ENCODE measurements at places on chromosomes 7 and 10. TPM values are rescaled to one million over a fixed set of nuclear protein-coding genes. Genes with fewer than 3 reads are reported as not detected.

- H3K27ac ChIP-seq = no peak overlapping the region
- DNase-seq = no peak
- peaks cover 4% of the 10 kb centered on the region for H3K36me3 ChIP-seq
- H3K4me1 ChIP-seq = no peaks in the 10 kb centered on the region
Measured at GRCh38 chr7:154853727-154854095, 149.2 kb downstream of the PAXIP1 start.

The COL28A1 gene
- total RNA-seq = 9.9 TPM

The CALML3 gene
- total RNA-seq = not detected

The CYP3A5 gene
- 2.2 TPM for total RNA-seq

The DRGX gene
- total RNA-seq = not detected

GRCh38 chr10:126499744-126500143 is 111.5 kb upstream of the ADAM12 start:
- H3K36me3 ChIP-seq = no peaks in the 10 kb centered on the region
- no peak overlapping the region for H3K4me3 ChIP-seq
- no peaks in the 10 kb centered on the region for H3K27me3 ChIP-seq
- no peak overlapping the region for H3K27ac ChIP-seq
- no peaks in the 10 kb centered on the region for H3K4me1 ChIP-seq
- no peak for DNase-seq

The EPHA1 gene
- total RNA-seq = not detected

DNA sequence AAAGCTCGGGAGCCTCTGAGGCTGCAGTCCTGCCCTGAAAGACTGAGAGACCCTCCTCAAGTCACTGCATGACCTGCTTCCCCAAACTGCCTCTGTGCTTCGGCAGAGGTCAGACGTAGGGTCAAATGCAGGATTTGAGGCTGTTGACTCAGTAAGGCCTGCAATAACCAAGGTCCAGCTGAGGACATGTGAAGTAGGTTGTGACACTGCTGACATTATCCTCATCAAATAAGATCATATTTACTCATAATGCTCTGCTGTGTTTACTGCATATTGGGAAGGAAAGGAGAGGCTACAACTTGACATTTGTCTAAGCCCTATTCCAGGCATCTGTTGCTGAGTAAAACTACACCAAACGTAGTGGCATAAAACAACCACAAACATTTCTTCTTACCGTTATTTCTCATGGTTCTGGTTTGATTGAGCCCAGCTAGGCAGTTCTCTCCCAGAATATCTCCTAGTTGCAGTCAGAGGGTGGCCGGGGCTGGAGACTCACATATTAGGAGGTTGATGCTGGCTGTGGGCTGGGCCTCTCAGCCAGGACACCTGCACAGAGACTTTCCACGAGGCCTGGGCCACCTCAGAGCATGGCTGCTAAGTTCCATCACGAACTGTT is 122.1 kb upstream of the STK17A start:
- H3K27ac ChIP-seq = no peak overlapping the region
- no peak overlapping the region for H3K4me3 ChIP-seq
- no peak for DNase-seq
- no peaks in the 10 kb centered on the region for H3K27me3 ChIP-seq

The CNPY4 gene
- total RNA-seq = 26.6 TPM

The ZNF467 gene
- 9.4 TPM for total RNA-seq

The AQP1 gene
- total RNA-seq = 191 TPM

GRCh38 chr10:28592953-28593352 is 60.0 kb downstream of the WAC start:
- peaks cover 6% of the 10 kb centered on the region for H3K36me3 ChIP-seq
- H3K27ac ChIP-seq = no peak overlapping the region
- DNase-seq = no peak
- H3K4me1 ChIP-seq = no peaks in the 10 kb centered on the region
